Urothelium cell line (cell line): ENCODE measurements at places on chromosomes 11 and 22.

- no peak for DNase-seq
Observed at GRCh38 chr11:132520199-132520598, 1012.1 kb downstream of the OPCML start.

GRCh38 chr22:44450503-44450902, 47.5 kb downstream of the RTL6 start:
- no peak for DNase-seq

DNA sequence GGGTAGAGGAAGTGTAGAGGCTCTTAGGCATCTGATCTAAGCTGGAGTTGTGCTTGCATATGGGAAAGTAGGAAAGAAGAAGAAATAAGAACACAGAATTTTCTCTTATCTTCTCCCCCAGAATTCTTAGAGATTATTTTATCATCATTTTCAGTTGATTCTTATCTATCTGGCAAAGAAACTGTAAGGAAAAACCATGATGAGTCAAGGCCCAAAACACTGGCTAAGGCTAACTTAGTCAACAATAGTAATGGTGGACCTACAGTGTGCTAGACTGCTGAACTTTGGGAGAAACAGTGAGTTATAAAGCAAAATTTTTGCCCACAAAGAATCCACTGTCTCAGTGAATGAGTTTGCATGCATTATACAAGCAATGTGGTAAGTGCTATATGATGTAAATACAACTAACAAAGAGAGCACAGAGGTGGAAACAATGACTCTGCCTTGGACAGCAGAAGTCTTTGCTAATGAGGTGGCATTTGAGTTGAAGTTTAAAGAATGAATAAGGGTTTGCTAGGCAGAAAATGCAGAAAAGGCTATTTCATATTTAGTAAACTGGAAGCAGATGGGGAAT, 344.5 kb upstream of the PLET1 start:
- no peak for DNase-seq

- no peak for DNase-seq
Observed at GRCh38 chr11:112100462-112100861, 13.8 kb downstream of the SDHD start.

- DNase-seq, result no peak
Observed at GRCh38 chr11:1655168-1656060, 25.8 kb downstream of the KRTAP5-5 start.

- no peak for DNase-seq
Observed at GRCh38 chr11:18172666-18173065, at the start of gene MRGPRX4. TSS of gene MRGPRX4 (plus strand) at chr11:18172837. CDS start at chr11:18173257, 420 bp downstream.

GRCh38 chr11:130560000-130560780, 111.7 kb downstream of the ADAMTS15 start:
- DNase-seq, result no peak

DNA sequence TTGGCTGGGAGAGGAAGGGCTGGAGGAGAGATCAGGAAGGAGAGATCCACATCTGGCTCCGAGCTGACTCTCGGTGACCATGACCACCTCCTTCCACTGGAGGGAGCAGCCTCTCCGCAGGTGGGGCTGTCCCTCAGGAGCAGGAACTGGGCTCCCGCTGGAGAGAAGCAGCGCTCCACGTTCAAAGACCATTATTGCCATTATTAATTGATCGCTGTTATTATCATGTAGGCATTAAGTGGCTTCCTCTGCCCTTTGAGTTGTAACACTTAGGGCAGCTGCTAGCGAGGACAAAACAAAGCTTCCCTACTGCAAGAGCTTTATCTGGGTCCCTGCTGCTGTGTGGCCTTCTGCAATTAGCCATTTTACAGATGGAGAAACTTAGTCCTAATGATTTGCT, 251.9 kb downstream of the ST3GAL4 start:
- peak; percentile 74 for DNase-seq

GRCh38 chr11:35436581-35437250, 17.4 kb upstream of the SLC1A2 start:
- DNase-seq, result no peak

DNA sequence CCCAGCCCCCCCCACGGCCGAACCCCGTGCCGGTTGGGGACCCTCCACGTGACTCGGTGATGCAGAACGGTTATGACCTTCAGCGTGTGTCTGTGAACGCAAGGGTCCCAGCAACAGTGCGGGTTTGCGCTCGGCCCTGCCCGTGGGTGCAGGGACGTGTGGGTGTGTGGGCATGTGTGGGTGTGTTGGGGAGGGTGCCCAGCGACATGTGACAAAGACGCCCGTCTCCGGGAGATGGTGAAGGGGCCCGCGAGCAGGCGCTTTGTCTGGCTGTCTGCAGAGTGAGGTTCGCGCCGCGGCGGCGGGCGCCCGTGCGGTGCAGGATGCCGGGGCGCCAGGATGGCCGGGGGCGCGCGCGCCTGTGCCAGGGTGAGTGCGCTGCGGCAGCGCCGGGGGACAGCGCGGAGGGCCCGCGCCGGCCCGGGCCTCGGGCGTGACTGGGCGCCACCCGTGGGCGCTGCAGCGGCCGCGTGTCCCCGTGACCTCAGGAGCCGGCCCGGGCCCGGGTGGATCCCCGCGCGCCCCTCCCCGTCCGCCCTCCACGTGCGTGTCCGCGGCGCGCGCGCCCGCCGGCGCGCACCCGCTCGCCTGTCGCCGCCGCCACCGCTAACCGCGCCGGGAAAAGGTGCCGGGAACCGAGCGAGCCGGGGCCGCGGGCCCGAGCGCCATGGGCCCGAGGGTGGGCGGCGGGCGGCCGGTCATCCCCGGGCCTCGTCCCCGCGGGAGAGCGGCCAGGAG, at the start of gene LRFN4:
TSS of gene LRFN4 (plus strand) at position 569 of the 738 bp plus-strand sequence. CDS start 681 bp downstream, outside the sequence.
- DNase-seq, result peak; percentile 74

DNA sequence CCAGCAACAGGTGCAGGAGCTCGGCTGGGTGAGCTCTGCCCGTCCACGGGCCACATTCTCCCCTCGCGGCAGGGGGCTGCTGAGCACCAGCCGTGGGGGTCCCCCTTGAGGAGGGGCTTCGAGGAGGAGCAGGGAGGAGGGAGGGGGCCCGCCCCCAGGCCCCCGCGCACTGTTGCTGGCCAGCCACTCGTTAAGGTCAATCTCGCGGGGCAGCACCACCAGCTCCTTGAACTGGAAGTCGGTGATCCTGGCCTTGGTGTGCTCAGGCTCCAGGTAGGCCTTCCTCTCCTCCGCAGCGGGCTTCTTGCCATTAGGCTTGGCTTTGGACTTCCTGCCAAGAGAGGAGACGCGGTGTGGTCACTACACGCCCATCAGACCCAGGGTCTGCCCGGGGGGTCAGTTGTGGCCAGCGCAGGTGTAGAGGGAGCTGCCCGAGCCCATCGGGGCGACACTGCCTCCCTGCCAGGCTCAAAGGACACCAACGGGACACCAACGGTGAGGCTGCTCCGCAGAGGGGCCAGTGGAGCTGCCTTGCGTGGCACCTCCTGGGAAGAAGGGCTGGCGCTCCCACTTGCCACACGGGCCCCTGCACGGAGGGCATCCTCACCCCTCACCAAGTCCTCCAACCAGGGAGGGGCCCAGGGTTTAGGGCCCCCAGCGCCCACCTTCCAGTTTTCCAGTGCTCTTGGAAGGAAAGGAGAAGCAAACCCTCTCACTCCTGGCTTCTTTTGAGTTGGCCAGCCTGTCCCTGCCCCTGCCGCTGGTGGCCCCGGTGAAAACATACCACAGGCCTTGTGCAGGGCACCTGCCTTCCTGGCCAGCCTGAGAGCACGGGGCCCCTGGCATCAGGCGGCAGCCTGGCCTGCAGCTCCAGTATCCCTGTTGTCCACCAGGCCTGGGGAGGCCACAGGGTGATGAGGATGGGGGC, 5.8 kb downstream of the MOB2 start:
- no peak for DNase-seq

DNA sequence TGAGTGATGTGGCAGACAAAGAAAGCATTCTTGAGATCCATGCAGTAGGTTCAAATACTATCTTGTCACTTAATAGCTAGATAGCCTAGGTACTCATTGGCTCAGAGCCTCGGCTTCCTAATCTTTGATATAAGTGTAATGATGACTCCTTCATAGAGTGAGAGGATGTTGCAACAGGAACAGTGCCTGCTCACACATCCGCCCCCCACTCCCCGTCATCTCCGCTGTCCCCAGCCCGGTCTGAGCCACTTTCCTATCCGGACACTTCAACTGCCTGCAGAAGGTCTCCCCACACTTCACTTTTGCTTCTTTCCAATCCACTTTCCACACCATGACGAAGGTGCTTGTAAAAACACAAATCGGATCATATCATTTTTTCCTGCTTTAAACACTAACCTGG, 128.8 kb downstream of the NTM start:
- DNase-seq, result no peak

- peak; percentile 33 for DNase-seq
Observed at GRCh38 chr11:124745835-124746620, 6.0 kb downstream of the VSIG2 start.

- no peak for DNase-seq
Observed at GRCh38 chr11:97657852-97658251, 1268.0 kb downstream of the JRKL start.

GRCh38 chr11:48103621-48104567, 112.7 kb upstream of the OR4B1 start:
- peak; percentile 65 for DNase-seq

GRCh38 chr11:62602141-62603071, 741 bp upstream of the MTA2 start:
- DNase-seq, result no peak

GRCh38 chr11:2963112-2963754, 28.9 kb downstream of the NAP1L4 start:
- no peak for DNase-seq

DNA sequence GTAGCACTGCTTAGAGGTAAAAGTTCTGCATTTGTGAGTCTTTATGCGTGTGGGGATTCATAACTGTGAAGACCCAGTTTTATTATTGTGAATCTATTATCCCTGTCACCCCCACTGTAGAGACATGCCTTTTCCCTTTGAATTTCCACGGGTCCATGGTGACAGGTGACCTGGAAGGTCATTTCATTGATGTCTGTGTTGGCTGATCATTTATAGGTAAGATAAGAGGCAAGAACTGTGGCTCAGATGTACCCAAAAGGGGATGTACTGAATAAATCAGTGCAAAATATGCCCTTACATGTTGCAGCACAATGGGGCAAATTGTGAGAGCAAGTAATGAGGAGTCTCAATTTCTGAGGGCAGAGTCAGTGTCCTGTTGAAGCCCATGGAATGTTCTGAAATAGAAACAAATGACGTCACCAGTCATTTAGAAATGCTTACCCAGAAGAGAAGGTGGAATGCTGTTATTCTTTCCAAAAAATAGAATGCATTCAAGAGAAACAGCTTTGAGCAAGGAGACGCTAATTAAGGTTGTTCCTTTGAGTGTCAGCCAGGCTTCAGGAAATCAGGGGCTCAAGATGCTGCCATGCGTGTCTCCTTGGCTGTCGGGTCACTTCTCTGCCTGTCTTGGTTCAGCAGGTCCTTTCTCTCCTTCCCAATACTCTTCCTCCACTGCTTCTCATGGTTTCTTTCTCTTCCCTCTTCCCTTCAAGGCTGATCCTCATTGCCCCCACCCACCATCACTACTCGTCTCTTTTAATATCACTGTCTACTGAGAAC, 118.7 kb upstream of the E2F8 start:
- no peak for DNase-seq

DNA sequence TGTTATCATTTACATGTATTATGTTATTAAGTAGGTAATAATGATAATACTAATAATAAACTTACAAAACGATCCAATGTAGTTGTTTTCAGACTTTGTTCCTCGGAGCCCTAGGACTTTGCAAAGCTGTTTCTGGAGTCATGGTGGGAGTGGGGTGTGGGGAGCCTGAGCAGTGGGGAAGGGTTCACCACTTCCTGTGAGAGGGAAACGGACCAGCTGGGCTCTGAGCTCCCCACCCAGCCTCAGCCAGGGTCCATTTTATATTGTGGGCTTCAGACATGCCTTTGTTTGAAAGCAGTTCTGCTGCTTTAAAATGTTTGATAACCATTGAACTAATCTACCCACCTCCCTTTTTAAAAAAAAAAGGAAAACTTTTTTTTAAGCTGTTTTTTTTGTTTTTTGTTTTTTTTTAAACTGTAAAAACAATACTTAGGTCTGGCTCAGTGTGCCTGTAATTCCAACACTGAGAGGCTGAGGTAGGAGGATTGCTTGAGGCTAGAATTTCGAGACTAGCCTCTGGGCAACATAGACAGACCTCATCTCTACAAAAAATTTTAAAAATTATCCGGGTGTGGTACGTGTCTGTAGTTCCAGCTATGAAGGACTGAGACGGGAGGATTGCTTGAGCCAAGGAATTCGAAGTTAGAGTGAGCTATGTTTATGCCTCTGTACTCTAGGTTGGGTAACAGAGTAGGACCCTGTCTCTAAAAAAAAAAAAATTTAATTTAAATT, 7.0 kb downstream of the SERPING1 start:
- DNase-seq, result no peak

- no peak for DNase-seq
Observed at GRCh38 chr11:22728600-22729389, 62.4 kb downstream of the GAS2 start.

- no peak for DNase-seq
Observed at GRCh38 chr22:23193882-23194281, 13.6 kb downstream of the BCR start.

DNA sequence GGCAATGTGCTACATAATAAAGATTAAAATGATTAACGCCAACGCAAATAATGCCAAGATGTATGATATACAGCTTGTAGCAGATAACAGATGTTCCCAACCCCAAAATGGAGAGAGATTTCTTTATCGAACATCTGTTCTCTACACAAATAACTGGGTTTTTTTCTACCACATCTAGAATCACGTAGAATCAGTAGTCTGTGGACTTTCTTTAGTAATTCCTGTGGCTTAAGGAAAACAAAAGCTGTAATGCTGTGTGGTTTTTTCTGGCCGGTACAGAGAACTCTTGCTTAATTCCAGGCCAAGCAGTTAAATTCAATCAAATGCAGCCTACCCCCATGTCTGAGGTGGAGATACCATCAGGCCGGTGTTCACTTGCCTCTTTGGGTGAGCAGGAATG, 303.4 kb downstream of the FAT3 start:
- peak; percentile 19 for DNase-seq

DNA sequence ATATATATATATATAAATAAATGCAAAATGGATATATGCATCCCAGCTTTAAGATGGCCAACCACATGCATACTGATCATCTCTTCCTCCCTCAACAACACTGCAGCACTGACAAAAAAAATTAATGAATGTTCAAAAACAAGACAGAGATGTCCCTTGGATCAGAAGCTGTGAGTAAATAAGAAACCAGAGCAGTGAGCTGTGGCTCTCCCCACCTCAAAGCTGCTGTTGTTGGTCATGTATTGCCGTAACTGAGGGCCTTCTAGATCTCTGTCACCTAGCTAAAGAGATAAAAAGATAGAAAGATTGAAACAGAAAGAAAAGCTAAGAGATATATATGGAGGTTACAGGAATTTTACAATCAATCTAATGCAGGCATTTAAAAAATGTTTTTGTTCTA, 15.5 kb upstream of the TMEM135 start:
- DNase-seq, result no peak

DNA sequence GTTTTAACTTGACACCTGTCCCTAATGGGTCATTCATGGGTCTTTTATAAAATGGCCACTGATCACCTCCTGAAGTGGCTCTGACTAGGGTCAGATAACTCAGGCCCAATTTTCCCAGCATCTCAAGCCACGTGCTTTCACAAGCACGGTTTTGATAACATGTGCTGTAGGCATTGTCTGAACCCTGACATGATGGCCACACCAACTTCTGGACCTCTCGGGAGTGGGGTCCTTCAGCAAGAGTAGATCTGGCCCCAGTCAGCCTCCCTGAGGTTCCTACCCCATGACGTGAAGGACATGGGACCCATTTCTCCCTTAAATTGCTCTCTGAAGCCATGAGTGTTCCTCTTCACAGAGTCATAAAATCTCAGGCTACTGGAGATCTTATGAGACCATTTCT, 60.4 kb upstream of the CCND1 start:
- no peak for DNase-seq
